Activated T-helper 1 cell treated with Interleukin-2 at 50 U/mL for 16 hours (primary cell): ENCODE measurements at places on chromosomes 7 and 10.

DNA sequence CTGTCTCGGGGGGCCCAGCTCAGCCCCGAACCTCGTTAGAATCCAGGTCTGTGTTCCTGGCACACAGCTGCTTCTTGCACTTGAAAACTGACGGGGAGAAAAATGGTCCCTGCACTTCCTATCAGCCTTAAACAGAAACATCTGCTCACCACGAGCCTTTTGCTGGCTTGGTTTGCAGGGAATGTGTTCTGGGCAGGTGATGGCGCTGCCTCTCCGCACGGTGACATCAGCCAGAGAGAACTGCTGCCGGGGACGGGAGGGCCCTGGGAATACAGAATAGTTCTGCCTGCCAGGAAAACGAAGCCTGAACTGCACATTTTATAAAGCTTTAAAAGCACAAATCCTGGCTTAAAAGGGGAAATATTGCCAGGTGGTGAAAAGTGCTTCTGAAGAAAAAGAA, 622.5 kb downstream of the TYW1 start:
- no peak for DNase-seq

GRCh38 chr10:97836446-97836845, 13.2 kb upstream of the GOLGA7B start:
- DNase-seq, result no peak

- no peak for DNase-seq
Observed at GRCh38 chr7:121525155-121525819, 129.2 kb upstream of the FAM3C start.

GRCh38 chr10:114998993-114999392, 61.0 kb downstream of the TRUB1 start:
- DNase-seq, result no peak

- DNase-seq, result no peak
Observed at GRCh38 chr10:80894311-80894791, 356.6 kb downstream of the SH2D4B start.

GRCh38 chr7:146892151-146892550, 775.5 kb downstream of the CNTNAP2 start:
- DNase-seq, result no peak

DNA sequence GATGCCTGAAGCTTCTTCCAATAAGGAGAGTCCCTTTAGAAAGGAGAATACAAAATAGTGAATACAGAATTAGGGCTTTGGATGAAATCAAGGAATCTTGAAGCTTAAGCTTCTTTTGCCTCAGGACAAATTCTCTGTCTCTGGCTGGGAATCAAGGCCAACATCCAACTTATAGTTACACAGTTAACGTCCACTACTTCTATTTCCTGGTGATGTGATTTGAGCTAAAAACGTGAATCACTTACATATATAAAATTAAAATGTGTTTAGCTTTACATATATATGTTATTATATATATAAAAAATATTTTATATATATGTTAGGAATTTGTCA, 11.4 kb upstream of the INPP5F start:
- DNase-seq, result no peak

GRCh38 chr7:21923658-21924057, 22.0 kb downstream of the CDCA7L start:
- no peak for DNase-seq

DNA sequence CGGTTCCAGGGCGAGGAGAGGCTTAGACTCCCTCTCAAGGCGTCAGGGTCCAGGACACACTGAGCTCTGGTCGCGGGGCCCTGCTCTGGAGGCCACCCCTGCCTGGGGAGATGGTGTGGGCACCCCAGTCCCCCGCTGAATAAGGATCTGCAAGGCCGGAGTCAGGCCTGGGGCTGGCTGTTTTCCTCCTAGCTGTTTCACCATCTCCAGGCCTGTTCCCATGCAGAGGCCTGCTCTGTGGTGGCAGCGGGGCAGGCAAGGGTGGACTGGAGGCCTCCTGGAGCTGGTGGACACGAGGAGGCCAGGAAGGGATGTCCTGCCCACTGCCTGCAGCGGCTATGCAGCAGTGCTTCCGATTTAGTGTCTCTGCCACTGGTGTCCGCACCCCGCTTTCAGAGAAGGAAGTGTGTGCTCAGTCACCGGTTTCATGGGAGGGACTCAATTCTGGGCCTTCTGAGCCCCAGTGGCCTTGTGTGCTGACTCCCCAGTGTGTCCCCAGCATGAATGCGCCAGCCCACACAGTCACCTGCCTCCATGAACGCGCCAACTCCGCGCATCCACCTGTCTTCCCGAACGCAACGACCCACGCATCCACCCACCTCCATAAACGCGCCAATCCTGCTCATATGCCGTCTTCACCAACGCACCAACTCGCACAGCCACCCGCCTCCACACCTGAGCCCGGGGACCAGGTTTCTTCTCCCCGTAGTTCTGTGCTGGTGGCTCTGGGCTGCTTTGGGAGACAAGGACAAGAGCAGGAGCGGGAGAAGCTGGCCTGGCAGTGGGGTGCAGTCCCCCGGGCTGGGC, 14.5 kb upstream of the GPR146 start:
- DNase-seq, result no peak

- no peak for DNase-seq
Observed at GRCh38 chr7:90250601-90251303, 5.8 kb downstream of the CFAP69 start.

- no peak for DNase-seq
Observed at GRCh38 chr7:81331061-81332018, 412.5 kb upstream of the SEMA3C start.

DNA sequence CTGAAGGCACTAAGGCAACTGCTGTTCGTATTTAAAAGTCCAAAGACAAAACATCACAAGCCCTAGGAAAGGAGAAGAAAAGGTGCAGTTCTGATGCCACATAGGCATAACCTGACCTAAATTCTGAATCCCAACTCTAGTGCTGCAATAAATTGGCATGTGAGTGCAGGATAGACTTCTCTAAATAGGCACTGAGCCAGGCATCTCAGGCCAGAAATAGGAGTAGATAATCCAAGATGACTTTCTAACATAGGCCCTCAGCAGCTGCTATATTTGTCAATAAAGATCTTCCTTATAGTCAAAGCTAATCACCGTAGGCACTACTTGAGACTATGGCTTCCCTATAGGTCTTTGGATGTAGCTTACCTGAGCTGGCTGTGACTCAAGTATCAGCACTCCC, 1163.8 kb downstream of the SORCS1 start:
- DNase-seq, result no peak

GRCh38 chr10:120883071-120883470, 31.9 kb downstream of the WDR11 start:
- DNase-seq, result no peak

- DNase-seq, result no peak
Observed at GRCh38 chr10:100101192-100102076, 19.8 kb upstream of the CPN1 start.

- no peak for DNase-seq
Observed at GRCh38 chr7:24971333-24972165, 8.4 kb downstream of the OSBPL3 start.

GRCh38 chr10:26314265-26315013, 97.9 kb downstream of the GAD2 start:
- DNase-seq, result no peak

GRCh38 chr10:60312818-60313588, 76.7 kb downstream of the ANK3 start:
- no peak for DNase-seq

GRCh38 chr10:58691528-58691927, 178.9 kb downstream of the BICC1 start:
- no peak for DNase-seq

DNA sequence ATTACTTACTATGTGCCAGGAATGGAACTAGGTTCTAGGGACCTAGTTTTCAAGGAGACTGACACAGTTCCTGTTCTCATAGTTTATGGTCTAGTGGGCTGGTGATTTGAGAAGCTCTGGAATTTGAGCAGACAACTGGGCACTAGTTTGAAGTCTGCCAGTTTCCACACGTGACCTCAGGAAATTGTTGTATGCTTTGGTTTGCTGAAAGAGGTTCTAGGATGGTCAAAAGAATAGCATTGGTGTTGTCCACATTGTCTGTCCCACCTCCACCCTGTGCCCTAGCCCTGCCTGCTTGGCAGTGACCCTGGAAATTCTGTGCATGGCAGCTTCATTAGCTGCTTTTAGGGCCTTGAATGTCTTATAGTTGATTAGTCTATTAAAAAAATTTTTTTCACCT, 28.7 kb downstream of the GBF1 start:
- DNase-seq, result no peak

GRCh38 chr10:99394761-99395386, 35.5 kb downstream of the GOT1 start:
- DNase-seq, result no peak

- DNase-seq, result no peak
Observed at GRCh38 chr10:97078938-97079445, 106.8 kb downstream of the SLIT1 start.

- DNase-seq, result no peak
Observed at GRCh38 chr10:99535764-99536337, 3.1 kb downstream of the NKX2-3 start.

- DNase-seq, result no peak
Observed at GRCh38 chr10:79397575-79398303, 47.7 kb downstream of the ZCCHC24 start.

GRCh38 chr10:43396928-43397624, 11.9 kb downstream of the HNRNPF start:
- DNase-seq, result peak; percentile 67

DNA sequence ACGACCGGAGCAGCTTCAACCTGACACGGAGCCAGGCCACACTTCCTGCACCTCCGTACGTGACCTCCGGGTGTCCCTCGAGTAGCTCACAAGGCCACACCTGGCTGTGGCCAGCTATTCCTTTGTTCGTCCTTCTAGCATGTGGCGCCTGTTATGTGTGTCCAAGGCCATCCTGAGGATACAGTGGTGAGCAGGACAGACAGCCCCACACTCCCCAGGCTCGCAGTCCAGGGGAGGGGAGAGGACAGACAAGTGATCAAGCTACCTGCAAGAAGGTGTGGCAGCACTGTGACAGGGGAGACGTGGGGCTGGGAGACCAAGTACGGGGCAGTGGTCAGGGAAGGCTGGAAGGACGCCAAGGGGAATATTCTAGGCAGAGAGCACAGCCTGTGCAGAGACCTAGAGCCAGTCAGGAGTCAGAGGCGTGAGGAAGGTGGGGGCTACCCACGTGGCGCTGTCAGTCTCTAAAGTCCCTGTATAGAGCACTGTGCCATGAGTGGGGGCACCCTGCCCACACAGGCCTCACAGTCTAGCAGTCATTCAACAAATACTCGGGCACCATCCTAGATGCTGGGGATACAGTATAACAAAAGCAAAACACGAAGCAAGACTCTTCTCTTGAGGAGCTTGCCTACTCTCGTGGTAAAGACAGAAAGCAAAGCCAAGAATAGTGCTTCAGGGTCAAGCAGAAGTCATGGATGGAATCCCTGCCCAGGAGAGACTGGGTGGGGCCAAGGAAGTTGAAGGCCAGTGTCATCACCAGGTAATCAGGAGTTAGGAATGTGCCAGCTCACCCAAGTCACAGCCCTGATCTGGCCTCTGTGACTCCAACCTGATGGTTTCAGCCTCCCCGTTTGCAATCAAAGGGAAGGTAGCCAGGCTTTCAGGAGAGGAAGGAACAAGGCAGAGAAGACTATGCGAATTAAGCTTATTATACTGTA, 58.6 kb downstream of the PROSER2 start:
- no peak for DNase-seq

DNA sequence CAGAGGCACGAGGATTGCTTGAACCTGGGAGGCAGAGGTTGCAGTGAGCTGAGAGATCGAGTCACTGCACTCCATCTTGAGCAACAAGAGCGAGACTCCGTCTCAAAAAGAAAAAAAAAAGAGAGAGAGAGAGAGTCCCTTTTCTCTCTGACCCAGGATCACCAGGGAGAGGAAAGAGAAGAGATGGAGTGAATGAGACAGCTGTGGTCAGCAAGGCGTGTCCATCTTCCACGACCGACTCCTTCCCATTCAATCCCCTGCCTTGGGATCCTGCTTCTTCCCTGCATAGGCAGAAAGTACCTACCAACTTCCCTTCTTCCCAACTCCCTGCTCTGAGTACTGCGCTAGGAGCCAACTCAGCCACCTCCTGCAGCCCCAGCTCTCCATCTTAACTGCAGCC, 5.2 kb upstream of the ZAN start:
- no peak for DNase-seq

- DNase-seq, result no peak
Observed at GRCh38 chr7:18895456-18895855, 222.0 kb downstream of the TWIST1 start.

GRCh38 chr7:74449809-74450397, 3.8 kb upstream of the GTF2IRD1 start:
- DNase-seq, result peak; percentile 41

- no peak for DNase-seq
Observed at GRCh38 chr10:35299016-35299415, 37.3 kb upstream of the CCNY start.

- DNase-seq, result no peak
Observed at GRCh38 chr10:21520949-21521348, 4.5 kb downstream of the SKIDA1 start.

DNA sequence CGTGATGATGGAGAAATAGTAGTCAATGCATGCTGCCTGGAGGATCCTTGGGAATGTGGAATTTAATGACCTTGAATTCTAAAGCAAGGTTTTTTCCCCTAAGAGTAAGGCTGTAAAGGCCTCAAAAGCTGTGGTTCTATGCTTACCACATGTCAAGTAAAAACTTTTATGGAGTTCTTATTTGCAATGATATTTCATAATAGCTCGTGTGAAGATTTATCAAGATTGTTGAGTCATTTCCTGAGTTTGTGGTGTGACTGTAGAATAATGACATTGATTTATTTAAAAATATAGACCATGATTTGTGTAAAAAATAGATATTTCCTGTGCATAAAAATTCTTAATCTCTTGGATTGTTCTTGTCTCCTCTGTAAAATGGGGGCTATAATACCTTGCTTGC, 67.5 kb upstream of the SORCS1 start:
- DNase-seq, result no peak

GRCh38 chr10:117587036-117587435, 44.5 kb downstream of the EMX2 start:
- no peak for DNase-seq

- no peak for DNase-seq
Observed at GRCh38 chr7:105010504-105011130, 3.4 kb upstream of the KMT2E start.

DNA sequence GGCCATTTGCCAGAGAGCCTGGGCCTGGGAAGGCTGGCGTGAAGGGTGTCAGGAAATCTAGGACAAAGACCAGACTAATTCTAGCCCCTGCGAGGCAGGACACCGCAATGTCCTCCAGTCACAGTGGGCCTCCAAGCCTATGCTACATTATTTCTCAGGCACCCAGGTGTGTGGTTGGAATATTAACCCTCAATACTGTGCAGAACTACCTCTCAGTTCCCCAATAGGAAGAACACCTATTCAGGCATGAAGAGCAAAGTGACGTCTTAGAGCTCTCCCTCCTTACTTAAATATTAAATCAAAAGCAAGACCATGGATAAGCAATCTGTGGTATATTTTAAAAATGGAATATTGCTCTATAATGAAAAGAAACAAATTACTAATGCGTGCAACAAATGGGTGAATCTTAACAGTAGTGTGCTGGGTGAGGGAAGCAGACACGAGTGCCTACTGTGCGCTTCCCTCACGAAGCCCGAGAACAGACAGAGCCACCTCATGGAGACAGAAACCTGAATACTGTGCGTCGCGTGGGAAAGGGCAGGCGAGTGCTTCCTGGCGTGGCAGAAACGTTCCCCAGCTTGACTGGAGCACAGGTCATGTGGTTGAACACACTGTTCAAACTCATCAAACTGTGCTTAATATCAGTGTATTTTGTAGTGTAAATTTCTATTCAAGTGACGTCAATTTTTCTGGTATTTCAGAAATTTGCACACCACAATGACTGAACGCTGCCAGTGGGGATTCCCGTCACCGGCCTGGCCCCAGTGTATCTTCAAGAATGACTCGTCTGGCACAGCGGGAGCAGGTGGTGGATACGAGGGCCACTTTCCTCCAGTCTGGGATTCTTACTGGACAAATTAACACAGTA, 15.5 kb upstream of the PTPRN2 start:
- DNase-seq, result no peak

GRCh38 chr7:45157286-45157652, 322 bp upstream of the RAMP3 start:
- DNase-seq, result no peak
